ENCODE measurements at places on chromosomes 1 and 21.

- DNase-seq = no peak
These were observed 109.9 kb downstream of the PCBP3 start for GRCh38 chr21:45753445-45753844.

GRCh38 chr1:163980394-163980793 lies 578.6 kb upstream of the PBX1 start:
- no peak for DNase-seq

- DNase-seq = no peak
These were observed 128.7 kb downstream of the RGS7 start for GRCh38 chr1:241228339-241228738.

DNA sequence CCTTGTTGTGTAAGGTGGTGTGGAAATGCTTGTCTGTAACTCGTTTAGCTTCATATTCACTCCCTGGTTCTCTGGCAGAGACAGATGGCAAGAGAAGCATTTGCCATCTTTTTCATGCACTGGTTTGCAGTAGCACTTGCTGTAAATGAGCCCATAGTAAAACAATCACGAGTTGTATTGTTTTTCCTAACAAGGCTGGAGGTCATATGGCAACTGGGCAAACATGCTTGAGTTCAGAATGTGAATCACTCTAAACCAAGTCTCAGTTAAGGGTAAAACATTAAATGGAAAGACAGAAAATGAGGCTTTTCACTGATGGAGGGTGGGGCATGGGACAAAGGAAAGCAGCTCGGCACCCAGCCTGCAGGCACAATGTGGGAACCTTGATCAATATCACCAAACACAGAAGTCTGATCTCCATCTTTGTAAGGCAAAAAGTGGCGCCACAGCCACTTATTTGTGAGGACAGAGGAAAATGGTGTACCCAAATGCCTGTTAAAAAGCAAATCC lies 26.5 kb upstream of the LPAR3 start:
- no peak for DNase-seq

GRCh38 chr1:185732951-185733350 lies 1.2 kb upstream of the HMCN1 start:
- no peak for DNase-seq

- no peak for DNase-seq
These were observed 268.5 kb downstream of the PTPRU start for GRCh38 chr1:29504709-29505410.

DNA sequence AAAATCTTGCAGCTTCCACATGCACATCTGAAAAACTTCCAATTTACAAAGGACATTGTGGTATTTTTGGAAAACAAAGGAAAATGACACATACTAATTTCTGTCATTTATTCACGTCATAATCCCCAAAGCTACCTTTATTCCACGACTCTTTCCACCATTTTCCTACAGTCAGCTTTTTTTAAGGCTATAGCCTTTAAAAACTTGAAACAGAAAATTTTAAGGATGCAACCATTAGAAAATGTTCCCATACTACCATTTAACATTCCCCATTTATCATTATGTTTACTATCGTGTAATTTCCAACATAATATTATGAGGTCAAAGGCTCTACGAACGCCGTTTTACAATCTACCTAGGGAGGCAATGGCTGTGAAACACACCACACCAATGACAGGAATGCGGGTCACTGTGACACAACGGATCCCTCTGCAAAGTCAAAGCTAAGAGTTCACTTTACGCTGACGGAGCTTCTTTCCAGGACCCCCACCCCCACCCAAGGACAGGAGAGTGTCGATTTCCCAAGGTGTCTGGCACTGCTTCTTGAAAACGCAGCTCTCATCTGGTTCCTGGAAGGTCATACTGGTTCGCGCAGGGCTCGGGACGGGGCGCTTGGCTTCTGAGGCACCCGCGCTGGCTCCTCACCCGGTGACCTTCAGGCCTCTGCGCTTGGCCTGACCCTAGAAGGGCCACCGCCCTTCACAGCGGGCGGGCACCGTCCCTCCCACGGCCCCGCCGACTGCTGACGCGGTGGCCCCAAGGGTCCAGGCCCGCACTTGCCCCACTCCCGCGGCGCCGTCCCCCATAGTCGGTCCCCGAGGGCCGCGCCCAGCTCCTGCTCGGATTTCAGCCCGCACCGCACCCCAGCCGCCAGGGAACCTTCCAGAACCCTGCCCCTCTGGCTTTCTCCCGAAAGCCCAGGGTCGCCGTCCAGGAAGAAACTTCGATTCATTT lies 50.5 kb upstream of the ATF3 start:
- DNase-seq = no peak

- no peak for DNase-seq
These were observed 24.2 kb downstream of the MAPKAPK2 start for GRCh38 chr1:206708882-206709281.

GRCh38 chr1:116067566-116067890 lies 43.7 kb upstream of the MAB21L3 start:
- DNase-seq = no peak

DNA sequence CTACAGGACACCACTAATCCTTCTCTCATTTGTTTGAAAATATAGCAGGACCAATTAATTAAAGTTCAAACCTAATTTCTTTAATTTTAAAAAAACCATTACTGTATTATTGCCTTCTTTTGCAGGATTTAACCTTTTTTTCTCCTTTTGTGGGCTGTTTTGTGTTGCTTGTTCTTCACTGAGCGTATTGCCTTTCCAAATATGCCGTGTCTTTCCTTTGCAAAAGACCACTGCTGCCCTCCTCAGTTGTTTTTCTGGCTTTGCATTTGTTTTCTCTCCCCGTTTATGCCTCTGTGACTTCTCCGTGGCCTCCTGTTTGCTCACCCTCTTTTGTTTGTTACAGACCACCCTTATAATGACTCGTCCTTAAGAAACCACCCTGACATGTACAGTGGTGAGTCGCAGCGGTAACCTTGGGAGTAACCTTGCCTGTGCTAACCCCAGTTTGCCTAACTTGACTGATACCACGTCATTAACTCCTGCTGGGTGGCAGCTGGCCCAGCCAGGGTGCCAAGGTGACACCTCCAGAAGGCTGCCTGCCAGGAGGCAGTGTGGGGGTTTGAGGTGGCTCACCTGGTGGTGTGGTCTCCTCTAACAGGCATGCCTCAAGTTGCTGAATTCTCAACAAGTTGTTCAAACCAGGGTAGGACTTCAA lies 81.1 kb upstream of the CNTN2 start:
- DNase-seq = no peak

GRCh38 chr1:183628537-183628936 lies 7.0 kb downstream of the ARPC5 start:
- DNase-seq = no peak
